ENCODE measurements at places on chromosomes 7 and 10. TPM values are rescaled to one million over a fixed set of nuclear protein-coding genes. Genes with fewer than 3 reads are reported as not detected.

The JAZF1 gene
- 23.8 TPM for total RNA-seq

- no peak for DNase-seq
- H3K27ac ChIP-seq, result no peak overlapping the region
- no peak overlapping the region for H3K4me3 ChIP-seq
- H3K36me3 ChIP-seq, result no peaks in the 10 kb centered on the region
- no peaks in the 10 kb centered on the region for H3K27me3 ChIP-seq
Observed at GRCh38 chr10:132543916-132544743, 6.5 kb downstream of the INPP5A start.

- DNase-seq, result no peak
- no peaks in the 10 kb centered on the region for H3K36me3 ChIP-seq
- no peaks in the 10 kb centered on the region for H3K27me3 ChIP-seq
- H3K4me1 ChIP-seq, result no peaks in the 10 kb centered on the region
Observed at GRCh38 chr7:46671108-46671769, 750.2 kb upstream of the IGFBP3 start.

The SLC12A9 gene
- total RNA-seq, result 20.3 TPM

The OR2A1 gene
- 0.39 TPM for total RNA-seq

The AUTS2 gene
- 89.1 TPM for total RNA-seq

The TUBB8 gene
- not detected for total RNA-seq

GRCh38 chr10:32790483-32790882, 167.5 kb downstream of the ITGB1 start:
- no peak overlapping the region for H3K4me3 ChIP-seq
- H3K27me3 ChIP-seq, result no peaks in the 10 kb centered on the region
- DNase-seq, result no peak
- no peak overlapping the region for H3K27ac ChIP-seq
- no peaks in the 10 kb centered on the region for H3K4me1 ChIP-seq
- H3K36me3 ChIP-seq, result no peaks in the 10 kb centered on the region

- no peaks in the 10 kb centered on the region for H3K4me1 ChIP-seq
- H3K4me3 ChIP-seq, result no peak overlapping the region
- DNase-seq, result no peak
- H3K27me3 ChIP-seq, result no peaks in the 10 kb centered on the region
Observed at GRCh38 chr7:46696741-46697140, 775.7 kb upstream of the IGFBP3 start.

The PRKCQ gene
- total RNA-seq, result 0.45 TPM

The AOC1 gene
- 0.72 TPM for total RNA-seq

- H3K36me3 ChIP-seq, result no peaks in the 10 kb centered on the region
- no peaks in the 10 kb centered on the region for H3K4me1 ChIP-seq
- H3K27ac ChIP-seq, result no peak overlapping the region
Observed at GRCh38 chr10:14822879-14823755, 14.7 kb downstream of the CDNF start.

- no peak overlapping the region for H3K4me3 ChIP-seq
- no peaks in the 10 kb centered on the region for H3K27me3 ChIP-seq
- peak; percentile 52 for DNase-seq
- peaks cover 9% of the 10 kb centered on the region for H3K36me3 ChIP-seq
Observed at GRCh38 chr10:80509403-80510161, 28.1 kb upstream of the SH2D4B start.

The STEAP1B gene
- total RNA-seq, result 2.8 TPM

GRCh38 chr10:65340340-65340739, 1585.5 kb upstream of the LRRTM3 start:
- no peaks in the 10 kb centered on the region for H3K27me3 ChIP-seq
- H3K36me3 ChIP-seq, result no peaks in the 10 kb centered on the region
- no peak overlapping the region for H3K4me3 ChIP-seq
- peaks cover 3% of the 10 kb centered on the region for H3K4me1 ChIP-seq
- H3K27ac ChIP-seq, result no peak overlapping the region
- DNase-seq, result no peak

- no peak overlapping the region for H3K4me3 ChIP-seq
- H3K36me3 ChIP-seq, result no peaks in the 10 kb centered on the region
- DNase-seq, result no peak
- H3K27me3 ChIP-seq, result no peaks in the 10 kb centered on the region
- H3K27ac ChIP-seq, result no peak overlapping the region
- H3K4me1 ChIP-seq, result no peaks in the 10 kb centered on the region
Observed at GRCh38 chr7:77674878-77675277, 21.4 kb upstream of the RSBN1L start.

The NUP42 gene
- 27.1 TPM for total RNA-seq

The SAMD9 gene
- 9.5 TPM for total RNA-seq

The WIPF3 gene
- 2.1 TPM for total RNA-seq

Measured in aorta (tissue), 5 donors.